ENCODE measurements at places on chromosomes 13 and 19.

- DNase-seq: no peak
Observed at GRCh38 chr13:76636829-76637228, 249.4 kb downstream of the KCTD12 start.

DNA sequence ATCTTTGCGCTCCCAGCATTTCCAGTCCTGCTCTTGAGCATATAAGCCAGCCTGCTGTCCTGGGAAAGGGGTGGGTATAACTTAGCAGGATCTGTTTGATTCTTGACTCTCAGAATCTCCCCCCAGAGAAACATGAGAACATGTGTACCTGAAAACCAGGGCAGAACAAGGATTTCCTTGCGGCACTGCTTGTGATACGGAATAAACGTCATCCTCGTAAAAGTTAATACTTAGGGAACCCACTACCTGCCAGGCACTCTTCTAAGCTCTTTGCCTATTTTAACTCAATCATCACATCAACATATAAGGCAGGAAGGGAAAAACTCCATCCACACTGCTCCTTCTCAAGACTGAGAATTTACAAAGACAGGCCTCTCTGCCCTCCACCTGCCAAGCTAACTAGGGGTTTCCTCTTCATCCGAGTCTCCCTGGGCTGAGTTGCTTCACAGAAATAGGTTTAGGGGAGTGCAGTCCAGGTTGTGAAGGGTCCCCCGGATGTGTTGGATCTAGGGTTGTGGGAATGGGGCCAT is 1.1 kb downstream of the ZNF653 start:
- DNase-seq: no peak

- DNase-seq: no peak
Observed at GRCh38 chr19:10393137-10393536, 10.2 kb downstream of the CDC37 start.

GRCh38 chr13:48175185-48175584 is 57.8 kb upstream of the ITM2B start:
- no peak for DNase-seq

- peak; percentile 58 for DNase-seq
Observed at GRCh38 chr13:41222259-41222852, 28.0 kb upstream of the KBTBD7 start.

DNA sequence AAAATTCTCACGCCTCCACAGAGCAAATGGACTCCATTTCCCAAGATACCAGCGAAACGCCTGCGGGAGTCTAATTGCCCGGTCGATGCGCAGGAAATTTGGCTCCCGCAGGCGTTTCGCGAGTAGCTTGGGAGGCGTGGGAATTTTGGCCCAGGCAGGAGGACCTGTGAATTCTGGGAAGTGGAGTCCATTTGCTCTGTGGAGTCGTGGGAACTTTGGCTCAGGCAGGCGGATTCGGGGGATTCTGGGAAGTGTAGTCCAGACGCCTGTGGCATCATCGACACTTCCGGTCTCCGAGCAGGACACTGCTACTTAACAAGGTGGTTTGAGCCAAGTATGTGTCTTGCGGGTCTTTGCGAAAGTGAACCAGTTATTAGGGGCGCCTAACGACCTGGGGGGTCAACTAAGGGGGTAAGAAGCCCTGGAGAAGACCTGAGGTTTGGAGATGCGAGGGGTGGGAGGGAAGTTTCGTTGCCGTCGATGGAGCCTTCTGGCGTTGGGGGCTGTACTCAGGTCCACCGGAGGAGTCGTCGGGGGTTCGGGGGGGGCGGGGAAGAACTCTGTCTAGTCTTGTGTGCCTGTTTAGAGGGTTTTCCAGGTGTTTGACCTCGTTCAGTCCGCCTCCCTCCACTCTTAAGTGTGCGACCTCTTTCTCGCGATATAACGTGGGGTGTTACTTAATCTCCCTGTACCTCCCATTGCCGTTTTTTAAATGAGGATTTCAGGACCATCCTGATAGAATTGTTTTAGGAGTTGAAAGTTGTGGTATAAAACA is at the start of gene ZNF155:
TSS of gene ZNF155 (plus strand) at position 277 of the 775 bp plus-strand sequence. CDS start 4,356 bp downstream, outside the sequence.
- DNase-seq: peak; percentile 96

All from fibroblast of villous mesenchyme (primary cell).